ENCODE measurements at places on chromosomes 3 and 15.

- DNase-seq = no peak
Observed at GRCh38 chr3:169998668-169999131, 32.1 kb downstream of the SEC62 start.

GRCh38 chr3:43892526-43892925 lies 201.8 kb downstream of the ABHD5 start:
- no peak for DNase-seq

DNA sequence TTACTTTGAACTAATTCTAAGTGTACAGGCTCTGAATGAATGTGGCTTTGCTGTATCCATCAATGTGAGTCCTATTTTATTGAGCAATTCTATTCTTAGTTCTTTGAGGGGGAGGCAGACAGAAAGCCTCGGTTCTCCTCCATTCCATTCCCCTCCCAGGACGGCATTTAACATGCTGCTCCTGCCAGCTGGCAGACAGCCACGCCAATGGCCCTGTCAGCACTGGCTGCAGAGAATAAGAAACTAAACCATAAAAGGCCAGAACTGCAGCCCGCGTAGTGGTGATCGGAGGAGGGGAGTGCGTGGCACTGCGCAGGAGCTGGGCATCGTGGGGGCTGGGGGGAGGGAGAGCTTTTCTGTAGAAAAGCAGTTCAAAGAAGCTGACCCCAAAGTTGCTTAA lies 76.0 kb upstream of the HACD2 start:
- DNase-seq = peak; percentile 71

GRCh38 chr15:68326711-68327354 lies 49.3 kb downstream of the FEM1B start:
- no peak for DNase-seq

GRCh38 chr15:74800559-74801094 lies 12.0 kb upstream of the LMAN1L start:
- no peak for DNase-seq

- DNase-seq = no peak
Observed at GRCh38 chr15:45588219-45588875, 1.2 kb downstream of the BLOC1S6 start.

DNA sequence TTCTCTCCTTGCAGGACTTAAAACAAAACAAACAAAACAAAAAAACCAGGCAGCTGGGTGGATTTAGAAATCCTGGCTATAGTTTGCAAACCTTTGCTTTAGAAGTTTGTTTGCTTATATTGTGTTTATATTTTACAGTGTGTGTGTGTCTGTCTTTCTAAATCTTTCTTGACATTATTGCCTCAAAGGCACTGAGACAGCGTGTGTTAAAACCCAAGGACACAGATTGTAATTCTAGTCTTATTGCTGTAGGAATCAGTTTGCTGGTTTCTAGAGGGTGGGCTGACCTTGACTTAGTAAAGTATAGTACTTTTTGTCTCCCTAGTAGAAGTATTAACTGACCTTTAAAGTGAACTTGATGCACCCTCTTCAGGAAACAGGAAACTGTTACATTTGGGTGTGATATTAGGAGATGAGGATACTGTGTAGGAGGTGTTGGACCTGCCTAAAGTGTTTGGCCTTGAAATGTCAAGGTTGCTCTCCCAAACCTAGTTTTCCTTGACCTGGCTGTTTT lies 71.0 kb downstream of the TCF12 start:
- DNase-seq = no peak

- no peak for DNase-seq
Observed at GRCh38 chr3:40845447-40845846, 320.7 kb downstream of the ZNF621 start.

DNA sequence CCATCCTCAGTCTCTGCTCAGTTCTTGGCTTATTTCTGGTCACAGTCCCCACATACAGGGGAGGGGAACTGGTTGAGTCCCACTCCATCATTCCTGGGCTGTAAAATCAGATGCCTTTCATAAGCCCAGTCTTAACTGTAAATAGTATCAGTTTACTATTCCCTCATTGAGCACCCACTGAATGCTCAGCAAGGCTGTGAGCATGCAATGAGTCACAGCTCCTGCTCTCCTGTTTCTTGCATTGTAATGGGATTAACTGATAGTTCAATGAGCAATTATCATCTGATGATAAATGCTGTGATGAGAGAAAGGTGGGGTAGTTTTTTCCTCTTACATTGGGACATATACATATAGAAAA lies 113.6 kb upstream of the TPM1 start:
- no peak for DNase-seq

DNA sequence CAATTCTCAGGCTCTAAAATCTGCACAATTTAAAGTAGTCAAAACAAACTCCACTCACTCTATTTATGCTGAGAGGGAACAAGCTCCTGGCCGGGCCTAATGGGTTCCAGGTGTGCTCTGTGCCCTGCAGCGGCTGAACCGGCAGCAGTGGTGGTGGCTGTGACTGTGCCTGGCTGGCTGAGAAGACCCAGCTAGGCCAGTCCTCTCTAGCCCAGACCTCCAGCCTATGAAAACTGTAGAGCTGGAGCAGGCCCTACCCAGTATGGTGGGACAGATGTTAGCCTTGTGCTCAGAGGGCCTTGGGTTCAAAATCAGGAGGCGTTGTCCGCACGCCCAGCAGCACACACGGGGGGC lies 37.0 kb downstream of the EPHB3 start:
- no peak for DNase-seq

DNA sequence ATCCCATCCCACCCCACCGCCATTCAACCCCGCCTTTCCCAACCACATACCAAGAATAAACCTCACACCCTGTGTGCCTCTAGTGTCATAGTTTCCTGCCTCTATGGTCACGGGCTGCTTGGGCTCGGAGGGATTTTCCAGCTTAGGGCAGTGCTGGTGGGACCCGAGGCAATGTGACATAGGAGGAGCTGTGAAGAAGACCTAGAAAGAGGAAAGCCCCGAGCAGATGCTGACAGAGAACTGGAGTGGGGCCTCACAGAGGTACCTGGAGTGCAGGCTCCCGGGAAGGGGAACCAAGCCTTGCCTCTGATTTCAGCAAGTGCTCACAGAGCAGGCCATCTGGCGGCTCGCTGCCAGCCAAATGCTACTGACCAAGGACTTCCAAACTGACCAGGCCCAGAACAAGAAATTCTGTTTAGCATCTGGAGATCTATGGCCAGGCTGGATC lies 27.5 kb downstream of the BHLHE40 start:
- DNase-seq = no peak

DNA sequence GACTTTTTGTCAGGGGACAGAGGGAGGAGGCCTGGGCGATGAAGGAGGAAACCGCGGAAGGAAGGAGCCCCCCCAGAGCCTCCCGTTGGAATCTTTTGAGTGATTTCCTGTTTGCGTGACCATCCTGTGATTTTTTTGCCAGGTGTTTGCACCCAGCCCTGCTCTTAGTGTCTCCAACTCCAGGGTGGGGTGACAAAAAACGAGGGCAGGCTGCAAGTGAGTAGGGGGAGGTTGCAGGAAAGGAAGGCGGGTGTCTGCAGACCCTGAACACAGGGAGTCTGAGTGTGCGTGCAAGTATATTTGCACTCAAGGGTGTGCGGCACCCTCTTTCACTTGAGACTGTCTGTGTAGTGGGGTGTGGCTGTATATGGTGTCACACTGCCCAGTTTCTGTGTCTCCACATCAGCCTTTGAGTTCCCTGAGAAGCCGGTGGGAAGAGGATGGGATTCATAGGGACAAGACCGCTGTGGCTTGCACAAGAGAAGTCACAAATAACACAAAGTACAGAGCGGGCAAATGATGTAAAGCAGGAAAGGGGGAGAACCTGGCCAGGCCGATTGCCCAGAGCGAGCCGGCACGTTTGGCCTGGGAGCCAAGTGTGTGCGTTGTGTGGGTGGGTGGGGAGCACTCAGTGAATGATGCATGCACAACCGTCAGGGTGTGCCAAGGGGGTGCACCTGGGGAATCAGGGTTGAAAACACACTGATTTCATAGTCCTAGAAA lies 6.6 kb downstream of the ISLR2 start:
- DNase-seq = no peak

GRCh38 chr3:120180731-120181412 lies 86.6 kb upstream of the GSK3B start:
- no peak for DNase-seq

DNA sequence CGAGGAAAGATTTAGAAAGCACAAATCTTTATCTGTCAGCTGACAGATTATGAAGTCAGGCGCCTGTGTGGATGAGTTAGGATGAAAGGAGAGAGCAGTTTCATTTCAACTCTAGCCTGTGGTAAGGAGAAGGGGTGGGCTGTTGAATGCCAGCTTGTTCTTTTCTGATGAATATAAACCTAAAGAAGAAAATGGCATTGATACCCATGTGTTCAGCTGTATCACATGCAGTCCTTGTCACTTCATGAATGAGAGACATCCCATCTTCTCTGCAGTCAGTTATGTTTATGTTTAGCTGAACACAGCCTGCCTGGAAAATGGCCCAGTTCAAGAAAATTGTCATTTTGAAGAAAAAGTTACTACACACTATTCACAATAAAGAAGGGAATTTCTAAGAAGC lies 345.7 kb upstream of the RBMS3 start:
- DNase-seq = no peak

DNA sequence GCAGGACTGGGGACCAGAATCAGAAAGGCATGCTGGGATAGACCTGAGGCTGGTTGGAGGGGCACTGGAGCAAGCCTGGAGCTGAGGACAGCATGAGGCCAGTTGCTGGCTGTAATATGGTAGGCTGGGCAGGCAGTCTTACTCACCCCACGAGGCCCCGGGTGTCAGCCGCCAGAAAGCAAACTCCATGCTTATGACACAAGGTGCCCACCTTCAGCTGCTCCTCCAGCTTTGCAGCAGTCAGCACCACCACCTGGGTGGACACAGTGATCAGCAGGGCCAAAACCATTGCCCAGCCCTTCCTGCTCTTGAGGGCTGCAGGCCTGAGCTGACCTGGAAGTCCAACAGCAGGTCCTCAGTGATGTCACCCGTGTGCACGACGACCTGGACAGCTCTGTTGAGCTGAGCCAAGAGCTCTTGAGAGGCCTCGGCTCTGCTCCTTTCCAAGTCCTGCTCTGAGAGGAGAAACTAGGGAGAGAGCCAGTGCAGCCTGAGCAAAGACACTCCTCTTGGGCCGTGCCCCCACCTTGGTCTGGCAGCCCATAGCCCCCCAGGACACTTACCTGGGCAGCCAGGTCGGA lies 747 bp downstream of the UBA7 start:
- no peak for DNase-seq

- DNase-seq = no peak
Observed at GRCh38 chr15:89226359-89227221, 5.2 kb upstream of the RLBP1 start.

- DNase-seq = no peak
Observed at GRCh38 chr3:42635111-42635510, 18.4 kb upstream of the ZBTB47 start.

DNA sequence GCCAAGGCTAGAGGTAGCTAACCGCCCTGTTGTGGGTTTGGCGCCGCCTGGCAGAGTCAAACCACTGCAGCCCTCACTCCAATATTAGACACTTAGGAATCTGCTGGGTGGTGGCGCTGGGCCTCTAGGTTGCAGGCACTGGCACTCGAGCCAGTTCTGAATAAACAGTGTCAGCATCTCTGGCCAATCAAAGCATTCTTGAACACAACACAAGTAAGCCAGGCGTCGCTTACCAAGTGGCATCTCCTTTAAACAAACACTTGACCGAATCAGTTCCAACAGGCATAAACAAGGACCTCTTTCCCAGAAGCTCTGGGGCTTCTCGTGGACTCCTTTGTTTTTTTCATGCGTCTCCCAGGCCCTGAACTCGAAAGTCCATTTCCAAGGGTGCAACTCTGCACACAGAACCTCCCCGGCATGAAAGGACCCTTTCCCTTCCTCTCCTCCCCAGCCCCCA lies 82.3 kb downstream of the LRIG1 start:
- DNase-seq = peak; percentile 80

GRCh38 chr3:195162033-195162669 lies 108.8 kb downstream of the XXYLT1 start:
- no peak for DNase-seq

- DNase-seq = no peak
Observed at GRCh38 chr3:195403244-195403643, 39.6 kb downstream of the ACAP2 start.

GRCh38 chr15:29678504-29679034 lies 143.7 kb downstream of the TJP1 start:
- DNase-seq = no peak

DNA sequence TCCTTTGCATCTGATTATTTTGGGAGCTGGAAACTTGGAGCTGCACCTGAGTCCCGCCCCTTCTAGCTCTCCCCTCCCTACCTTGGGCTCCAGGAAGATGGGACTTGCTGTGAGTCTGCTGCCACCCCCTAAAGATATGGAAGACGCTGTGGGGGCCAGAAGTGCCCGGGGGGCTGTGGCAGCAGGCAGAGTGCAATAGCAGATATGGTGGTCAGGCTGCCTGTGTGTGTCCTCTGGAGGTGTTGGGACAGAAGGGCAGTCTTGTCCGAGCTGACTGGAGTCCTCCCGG lies 485 bp downstream of the PAK6 start:
- no peak for DNase-seq

- DNase-seq = no peak
Observed at GRCh38 chr3:170751083-170751898, 118.7 kb downstream of the RPL22L1 start.

- no peak for DNase-seq
Observed at GRCh38 chr3:46930166-46930944, 46.2 kb downstream of the CCDC12 start.

DNA sequence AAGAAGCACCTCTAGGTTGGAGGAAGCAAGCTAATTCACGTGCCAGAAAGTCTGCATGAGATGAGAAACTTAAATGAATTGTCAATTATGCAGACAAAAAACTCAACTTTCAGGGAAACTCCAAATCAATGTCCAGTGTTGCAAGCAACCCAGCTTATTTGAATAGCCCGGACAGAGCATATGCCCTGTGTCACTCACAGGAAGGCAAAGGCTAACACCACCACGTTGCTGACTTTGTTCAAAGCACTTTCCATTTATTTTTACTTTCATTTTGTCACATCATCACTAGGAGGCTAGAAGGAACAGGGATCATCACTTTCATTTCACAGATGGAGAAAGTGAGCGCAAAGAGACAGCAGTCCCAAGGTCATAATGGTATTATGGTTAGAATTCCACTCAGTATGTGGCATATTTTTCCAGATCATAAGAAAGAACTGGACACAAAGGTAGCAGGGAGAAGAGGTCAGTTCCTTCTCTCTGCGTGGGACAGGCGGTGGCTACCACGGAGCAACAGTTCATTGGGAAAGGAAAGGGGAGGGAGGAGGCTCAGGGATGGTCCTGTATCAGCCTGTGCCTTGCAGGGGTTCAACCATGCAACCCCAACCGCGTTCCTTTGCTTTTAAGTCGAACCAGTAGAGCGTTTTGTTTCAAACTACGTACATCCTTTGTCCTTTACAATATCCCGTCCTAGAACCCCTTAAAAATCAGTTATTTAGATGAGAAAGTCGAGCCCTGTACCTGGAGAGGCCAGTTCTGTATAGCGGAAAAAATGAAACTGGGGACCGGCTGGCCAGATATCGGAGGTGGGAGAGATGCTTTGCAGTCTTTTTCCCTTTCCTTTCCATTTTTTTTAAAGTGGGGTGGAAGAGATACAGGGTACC lies 1.1 kb downstream of the HEG1 start:
- no peak for DNase-seq

GRCh38 chr15:38171973-38172372 lies 80.7 kb upstream of the SPRED1 start:
- no peak for DNase-seq

Data from head of caudate nucleus (tissue), 42 donors.